ENCODE measurements at places on chromosomes 12 and 14. TPM values are rescaled to one million over a fixed set of nuclear protein-coding genes. Genes with fewer than 3 reads are reported as not detected.
A peak's percentile ranks its signal among the peaks of the same experiment; 100 is the strongest.

DNA sequence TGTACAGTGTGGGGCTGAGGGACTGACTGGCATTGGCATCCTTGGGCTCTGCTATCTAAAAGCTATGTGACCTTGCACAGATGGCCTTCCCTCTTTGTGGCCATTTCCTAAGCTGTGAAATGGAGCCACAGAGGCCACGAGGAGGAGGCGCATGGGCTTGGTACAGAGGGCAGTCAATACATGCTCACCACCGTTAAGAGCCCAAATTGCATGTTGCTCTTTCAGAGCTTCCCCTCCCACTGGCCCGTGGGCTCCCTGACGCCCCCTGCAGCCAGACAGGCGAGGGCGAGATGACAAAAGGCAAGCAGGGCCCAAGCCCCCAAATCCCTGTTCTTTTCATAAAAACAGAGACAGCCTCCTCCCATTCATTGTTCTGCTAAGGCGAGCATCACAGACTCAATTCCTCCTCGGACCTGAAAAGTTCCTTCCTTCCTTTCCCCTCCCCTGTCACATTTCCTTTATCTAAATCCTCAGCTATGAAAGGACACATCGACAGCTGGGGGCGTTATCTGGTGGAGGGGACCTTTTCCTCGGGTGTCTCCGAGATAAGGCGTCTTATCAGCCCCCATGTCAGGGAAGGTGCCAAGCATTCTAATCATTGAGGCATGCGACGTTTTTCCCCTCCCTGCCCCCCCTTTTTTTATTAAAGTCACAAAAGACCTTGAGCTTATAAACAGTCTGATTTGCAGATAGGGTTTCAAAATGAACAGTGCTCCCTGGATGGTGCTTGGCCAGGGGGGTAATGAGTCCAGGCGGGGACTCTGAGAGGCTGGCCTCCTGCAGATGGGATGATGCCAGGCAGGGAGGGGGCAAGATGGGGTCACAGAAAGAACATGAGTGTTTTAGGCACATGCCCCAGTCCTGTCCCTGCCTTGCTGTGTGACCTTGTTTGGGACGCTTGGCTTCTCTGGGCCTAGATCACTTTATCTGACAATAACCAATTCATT is 26.4 kb downstream of the FAM222A start:
- DNase-seq, result no peak

TRIAP1 gene
- total RNA-seq, result 26.5 TPM

RHOJ gene
- 4.1 TPM for total RNA-seq

DNA sequence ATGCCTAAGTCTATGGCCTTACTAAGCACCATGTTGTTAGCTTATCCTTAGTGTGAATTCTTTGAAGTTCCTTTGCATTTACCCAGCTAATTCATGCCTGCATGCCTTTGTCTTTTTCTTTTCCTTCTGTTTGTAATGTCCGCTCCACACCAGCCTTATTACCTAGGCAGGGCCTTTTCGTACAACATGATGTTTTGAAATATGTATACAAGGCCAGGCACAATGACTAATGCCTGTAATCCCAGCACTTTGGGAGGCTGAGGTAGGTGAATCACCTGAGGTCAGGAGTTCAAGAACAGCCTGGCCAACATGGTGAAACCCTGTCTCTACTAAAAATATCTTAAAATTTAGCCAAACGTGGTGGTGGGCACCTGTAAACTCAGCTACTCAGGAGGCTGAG is 1636.5 kb upstream of the SEL1L start:
- no peak for DNase-seq

HOXC4 gene
- total RNA-seq, result 0.26 TPM

SMCO2 gene
- total RNA-seq, result 0.26 TPM

DNA sequence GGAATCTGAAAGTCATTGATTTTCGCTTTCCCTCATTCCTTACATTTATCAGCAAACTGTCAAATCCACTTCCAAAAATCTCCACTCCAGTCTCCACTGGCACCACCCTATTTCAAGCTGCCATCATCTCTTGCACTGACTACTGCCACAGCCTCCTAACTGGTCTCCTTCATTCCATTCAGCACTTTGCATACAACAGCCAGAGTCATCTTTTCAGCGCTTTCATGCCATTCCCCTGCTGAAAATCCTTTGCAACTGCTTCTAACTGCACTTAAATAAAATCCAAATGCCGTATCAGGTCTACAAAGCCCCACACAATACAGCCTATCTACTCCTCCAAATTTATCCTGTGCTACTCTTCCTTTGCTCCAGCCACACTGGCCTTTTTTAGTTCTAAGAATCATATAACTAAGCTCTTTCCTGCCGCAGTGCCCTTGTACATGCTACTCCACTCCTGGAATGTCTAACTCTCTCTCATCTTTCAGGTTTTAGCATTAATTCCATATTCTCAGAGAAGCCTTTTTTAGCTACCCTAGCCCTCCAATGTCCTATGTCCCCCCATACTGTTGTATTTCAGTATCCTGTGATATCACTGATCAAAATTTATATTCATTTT is 21.6 kb downstream of the FERMT2 start:
- DNase-seq, result no peak

SLC41A2 gene
- 22.8 TPM for total RNA-seq

SPSB2 gene
- total RNA-seq, result 12.8 TPM

DNA sequence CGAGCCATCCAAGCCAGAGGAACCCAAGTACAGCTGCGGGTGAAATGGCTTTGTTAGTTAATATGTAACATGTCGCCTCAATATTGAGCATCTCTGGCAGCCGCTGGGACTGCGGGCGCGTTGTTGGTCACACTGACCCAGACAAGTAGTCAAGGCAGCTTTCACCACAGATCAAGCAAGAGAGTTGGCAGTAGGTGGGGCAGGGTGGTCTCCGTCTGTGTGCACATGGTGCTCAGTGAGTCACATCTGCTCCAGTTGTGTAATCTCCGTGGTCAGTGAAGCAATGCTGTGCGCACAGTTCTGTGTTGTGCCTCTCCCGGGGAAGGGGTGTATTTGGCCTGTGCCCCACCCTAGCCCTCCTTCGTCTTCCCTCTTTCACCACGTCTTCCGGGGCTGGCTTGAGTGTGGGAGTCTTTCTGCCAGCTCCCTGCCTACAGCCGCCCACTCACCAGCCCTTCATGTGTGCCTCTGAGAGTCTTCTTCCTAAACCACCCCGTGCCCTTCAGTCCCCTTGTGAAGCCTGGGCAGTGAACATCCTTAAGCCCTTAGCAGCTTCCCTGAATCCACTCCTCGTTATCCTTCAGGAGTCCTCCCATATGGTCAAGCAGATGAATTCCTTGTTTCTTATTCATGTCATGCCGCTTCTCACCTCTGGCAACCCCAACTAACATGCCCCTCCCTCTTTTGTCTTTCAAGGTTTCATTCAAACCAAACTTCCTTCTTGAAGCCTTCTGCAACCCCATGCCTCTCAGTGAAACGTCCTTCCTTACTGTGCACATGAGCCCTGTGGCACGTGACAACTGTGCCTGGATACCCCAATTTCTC is 242.1 kb downstream of the CACNA1C start:
- peak; percentile 93 for DNase-seq

GRCh38 chr12:124010687-124011086 is 37.7 kb downstream of the ZNF664 start:
- no peak for DNase-seq

Data from fibroblast of lung (primary cell).